ENCODE measurements at places on chromosomes 4 and X.

GRCh38 chr4:4227510-4228355 lies 1.0 kb upstream of the OTOP1 start:
- DNase-seq: no peak

GRCh38 chrX:103811858-103812257 lies 20.2 kb downstream of the RAB9B start:
- DNase-seq: no peak

DNA sequence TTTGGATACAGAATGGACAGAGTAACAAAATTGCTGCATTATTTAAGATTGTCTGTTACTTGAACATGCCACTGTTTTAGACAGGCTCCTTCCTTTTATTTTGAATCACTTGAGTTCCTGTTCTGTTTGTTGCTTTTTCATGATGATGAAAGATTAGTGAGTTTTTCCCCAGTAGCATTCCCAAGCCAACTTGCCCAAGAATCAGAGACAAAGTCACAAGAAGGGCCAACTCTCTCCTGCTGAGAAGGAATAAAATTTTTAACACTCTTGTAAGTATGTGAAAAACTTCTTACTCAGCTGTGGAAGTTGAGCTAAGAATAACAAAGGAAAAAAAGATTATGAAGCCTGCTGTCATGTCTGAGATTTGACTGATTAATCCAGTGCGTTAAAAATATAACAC lies 104.2 kb downstream of the KLHL8 start:
- DNase-seq: no peak

- no peak for DNase-seq
Measured at GRCh38 chr4:1172971-1173757, 781 bp upstream of the SPON2 start.

- no peak for DNase-seq
Measured at GRCh38 chr4:151874328-151874727, 113.5 kb upstream of the GATB start.

All from GOT3 (cell line).